Astrocyte (in vitro differentiated cells and primary cell): ENCODE measurements at places on chromosomes 12 and 14.

GRCh38 chr12:114166362-114166761 is 200.2 kb upstream of the RBM19 start:
- DNase-seq = peak; percentile 9

DNA sequence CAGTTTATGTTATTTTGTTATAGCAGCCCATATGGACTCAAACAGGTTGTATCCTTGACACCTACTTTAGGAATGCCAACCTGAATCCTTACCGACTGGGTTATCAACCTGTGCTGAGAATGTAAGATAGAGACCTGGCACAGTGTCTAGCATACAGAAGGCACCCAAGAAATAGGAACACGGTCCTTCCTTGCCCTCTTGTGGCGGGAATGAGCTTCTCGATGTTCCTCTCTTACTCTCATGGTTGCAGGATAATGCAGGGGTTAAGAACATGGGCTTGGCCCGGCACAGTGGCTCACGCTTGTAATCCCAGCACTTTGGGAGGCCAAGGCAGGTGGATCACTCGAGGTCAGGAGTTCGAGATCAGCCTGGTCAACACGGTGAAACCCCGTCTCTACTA is 6.5 kb downstream of the C12orf43 start:
- peak; percentile 22 for DNase-seq

- DNase-seq = no peak
These were observed 420.8 kb downstream of the FUT8 start for GRCh38 chr14:65833267-65833880.

- no peak for DNase-seq
These were observed 415.2 kb upstream of the OR4E1 start for GRCh38 chr14:22088614-22089342.

DNA sequence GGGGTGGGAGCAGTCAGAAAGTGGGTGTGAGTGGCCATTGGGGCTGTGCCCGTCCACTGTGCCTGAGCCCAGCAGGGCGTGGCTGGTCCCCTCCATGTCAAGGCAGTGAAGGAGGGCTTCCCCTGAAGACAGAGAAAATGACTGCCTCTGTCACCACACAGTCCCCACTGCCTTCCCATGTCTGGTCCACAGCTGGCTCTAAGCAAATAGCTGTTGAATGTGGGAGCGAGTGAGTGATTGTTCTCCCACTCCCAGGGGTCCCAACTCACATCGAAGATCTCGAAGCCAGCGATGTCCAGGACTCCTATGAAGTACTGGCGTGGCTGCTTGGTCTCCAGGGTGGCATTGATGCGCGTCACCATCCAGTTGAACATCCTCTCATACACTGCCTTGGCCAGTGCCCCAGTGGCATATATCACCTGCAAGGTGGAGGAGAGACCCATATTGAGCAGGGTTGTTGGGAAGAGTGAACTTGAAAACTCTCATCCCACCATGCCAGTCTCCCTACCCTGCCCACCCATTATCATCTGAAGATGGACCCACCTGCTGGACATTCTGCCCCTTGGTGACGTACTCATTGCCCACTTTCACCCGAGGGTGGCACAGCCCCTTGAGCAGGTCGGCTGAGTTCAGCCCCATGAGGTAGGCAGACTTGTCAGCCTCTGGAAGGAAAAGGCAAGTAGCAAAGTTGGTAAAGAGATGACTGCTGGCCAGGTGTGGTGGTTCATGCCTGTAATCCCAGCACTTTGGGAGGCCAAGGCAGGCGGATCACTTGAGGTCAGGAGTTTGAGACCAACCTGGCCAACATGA is 6.6 kb downstream of the MYH7 start:
- DNase-seq = no peak

DNA sequence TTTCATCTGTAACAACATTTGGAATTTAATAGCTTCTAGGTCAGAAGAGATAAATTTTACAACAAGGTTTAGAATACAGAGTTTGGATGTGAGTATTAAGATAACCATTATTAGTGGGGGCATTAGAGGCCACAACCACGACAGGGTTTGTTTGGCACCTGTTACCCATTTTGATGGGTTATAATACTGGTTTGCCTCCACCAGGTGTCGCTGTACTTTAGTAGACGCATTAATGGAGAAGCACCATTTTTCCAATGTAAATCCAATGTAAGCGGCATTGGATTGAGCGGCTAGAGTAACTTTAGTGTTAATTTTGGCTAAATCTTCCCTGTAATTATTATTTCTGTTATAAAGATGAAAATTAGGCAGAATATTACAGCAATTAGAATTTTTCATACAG is 136.2 kb downstream of the SLCO1B3 start:
- DNase-seq = no peak

DNA sequence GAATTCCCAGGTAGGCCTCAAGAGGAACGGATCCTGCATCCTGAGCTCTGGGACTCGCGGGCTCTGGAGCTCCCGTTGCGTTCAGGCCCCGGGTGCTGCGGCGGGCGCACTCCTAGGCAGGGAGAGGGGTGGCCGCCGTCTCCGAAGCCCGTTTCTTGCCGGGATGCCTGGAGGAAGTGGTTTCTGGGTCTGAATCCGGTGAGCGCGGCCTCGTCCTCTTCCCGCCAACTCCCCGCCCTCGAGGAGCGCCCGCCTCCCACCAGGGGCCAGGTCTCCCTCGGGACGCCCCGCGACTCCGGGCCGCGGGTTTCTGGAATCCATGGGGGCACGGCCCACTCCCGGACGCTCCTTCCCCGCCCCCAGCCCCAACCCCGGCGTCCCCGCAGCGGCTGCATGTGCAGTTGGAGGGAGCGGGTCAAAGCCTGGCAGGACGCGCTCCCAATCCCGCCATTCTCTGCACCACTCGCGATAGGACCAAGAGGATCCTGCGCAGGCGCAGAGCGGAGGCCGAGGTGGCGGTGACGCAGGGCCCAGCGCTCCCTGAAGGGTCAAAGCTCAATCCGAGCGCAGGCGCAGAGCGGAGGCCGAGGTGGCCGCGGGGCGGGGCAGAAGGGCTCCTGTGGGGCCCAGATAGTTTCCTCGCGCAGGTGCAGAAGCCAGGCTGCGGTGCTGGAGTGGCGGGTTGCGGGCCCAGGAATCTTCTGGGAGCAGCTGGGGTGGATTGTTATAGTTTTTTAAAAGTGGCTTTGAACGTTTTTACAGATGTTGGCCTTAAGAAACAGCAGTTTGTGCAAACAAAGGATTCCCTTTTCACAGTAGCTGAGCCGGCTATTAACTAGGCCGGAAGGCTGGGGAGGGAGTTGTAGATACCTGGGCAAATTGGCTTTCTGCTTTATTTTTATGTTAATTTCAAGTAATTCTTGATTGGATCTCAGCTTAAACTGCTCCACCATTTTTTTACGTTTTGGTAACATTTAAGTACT is 796.4 kb downstream of the AACS start:
- DNase-seq = no peak

DNA sequence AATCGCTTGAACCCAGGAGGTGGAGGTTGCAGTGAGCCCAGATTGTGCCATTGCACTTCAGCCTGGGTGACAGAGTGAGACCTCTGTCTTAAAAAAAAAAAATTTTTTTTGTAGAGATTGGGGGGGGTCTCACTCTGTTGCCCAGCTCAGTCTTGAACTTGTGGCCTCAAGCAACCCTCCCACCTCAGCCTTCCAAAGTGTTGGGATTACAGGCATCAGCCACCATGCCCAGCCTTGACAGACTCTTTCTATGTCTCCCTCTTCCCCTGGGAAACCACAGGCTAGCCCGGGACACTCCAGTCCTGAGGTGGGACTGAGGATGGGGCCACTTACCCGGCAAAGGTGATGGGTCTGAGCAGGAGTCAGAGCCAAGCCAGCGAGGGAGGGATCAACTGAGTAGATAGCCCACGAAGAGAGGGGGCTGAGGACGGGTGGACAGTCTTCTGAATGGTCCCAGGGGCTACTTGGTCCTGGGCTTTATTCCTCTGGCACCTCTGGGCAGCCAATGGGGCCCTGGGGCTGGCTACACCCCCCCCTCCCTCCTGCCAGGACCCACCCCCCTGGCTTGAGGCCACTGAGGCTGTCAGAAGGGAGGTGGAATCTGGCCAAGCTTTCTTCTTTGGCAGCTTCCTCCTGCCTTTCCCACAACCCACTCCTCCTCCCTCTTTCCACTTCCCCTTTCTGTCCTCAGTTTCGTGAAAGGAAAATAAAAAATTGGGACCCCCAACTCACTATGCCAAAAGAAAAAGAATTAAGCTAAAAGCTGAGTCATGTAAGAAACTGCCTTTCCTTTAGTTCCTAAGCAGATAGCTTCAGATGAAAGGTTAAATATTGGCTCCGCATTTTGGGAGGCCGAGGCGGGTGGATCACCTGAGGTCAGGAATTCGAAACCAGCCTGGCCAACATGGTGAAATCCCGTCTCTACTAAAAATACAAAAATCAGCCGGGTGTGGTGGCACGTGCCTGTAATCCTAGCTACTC is at the start of gene SDS:
SDS (minus strand) TSS at position 453 of the 981 bp plus-strand sequence. CDS start 4,179 bp downstream, outside the sequence.
- DNase-seq = peak; percentile 48

- no peak for DNase-seq
These were observed 23.2 kb downstream of the MOAP1 start for GRCh38 chr14:93161411-93161940.

- DNase-seq = peak; percentile 11
These were observed 202.2 kb upstream of the PRKD1 start for GRCh38 chr14:30129807-30130206.

DNA sequence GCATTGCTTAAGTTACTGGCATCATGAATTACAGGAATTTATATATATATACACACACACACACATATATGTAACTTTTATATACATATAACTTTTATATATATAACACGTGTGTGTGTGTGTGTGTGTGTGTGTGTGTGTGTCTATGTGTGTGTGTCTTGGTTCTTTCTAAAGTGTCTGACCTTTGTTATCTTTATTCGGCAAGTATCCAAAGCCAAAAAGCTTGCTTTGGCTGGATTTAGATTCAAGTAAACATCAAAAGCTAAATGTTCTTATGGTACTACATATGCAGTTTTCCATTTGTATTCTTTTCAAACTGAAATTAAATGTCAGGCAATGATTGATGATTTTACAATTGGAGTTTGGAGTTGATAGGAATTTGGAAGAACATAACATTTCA is 69.9 kb downstream of the SLC16A7 start:
- DNase-seq = no peak
